Esophagus squamous epithelium (tissue), 5 donors: ENCODE measurements at places on chromosomes 11 and 22.

GRCh38 chr22:43008509-43008908, 6.4 kb downstream of the PACSIN2 start:
- no peak for DNase-seq

DNA sequence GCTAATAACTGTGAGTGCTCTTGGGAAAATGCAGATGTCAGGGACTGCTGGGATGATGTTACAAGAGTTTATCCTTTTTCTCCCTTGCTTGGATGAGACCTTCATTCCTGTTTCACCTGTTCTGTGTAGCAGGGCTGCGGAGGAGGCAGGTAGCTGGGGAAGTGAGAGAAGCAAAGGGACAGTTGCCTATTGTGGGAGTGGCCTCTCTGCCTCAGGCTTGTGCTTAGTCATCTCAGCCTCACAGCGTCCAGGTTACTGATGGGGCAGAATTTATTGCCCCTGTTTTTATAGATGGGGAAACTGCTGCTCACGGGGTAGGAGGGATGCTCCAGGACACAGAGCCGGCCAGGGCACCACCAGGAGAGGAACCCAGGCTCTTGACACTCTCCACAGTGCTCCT, 1.7 kb downstream of the STX3 start:
- DNase-seq: no peak

DNA sequence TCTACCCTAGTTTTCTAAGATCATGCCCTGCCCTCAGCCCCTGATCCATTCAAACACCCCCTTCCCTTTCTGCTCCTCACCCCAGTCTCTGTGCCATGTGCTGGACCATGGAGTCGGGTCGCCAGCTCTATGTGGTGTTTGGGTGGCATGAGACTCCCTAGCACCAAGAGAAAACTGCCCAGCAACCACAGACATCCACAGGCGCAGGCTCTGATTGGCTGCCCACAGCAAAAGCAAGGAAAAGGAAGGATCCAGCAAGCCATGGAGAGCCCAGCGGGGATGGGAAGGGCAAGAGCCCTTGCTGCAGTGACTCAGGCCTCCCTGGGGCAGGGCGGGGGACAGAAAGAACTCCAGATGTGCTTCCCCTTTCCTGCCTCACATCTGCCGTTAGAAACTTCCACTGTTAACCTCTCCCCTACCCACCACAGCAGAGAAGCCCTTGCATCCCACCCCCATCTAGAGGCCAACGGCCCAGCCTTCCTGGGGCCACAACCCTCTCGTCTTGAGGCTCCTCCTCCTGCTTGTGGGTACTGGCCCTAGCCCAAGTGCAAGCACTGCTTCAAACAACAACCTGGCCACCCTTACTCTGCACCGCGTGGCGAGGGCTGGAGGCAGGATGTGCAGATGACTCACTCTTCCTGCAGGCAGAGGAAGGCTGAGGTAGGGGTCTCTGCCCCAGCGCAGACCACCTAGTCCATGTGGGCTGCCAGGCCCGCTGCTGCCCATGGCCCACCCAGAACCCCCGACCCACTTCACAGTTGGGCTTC, 9.7 kb upstream of the AHNAK start:
- DNase-seq: peak; percentile 75

DNA sequence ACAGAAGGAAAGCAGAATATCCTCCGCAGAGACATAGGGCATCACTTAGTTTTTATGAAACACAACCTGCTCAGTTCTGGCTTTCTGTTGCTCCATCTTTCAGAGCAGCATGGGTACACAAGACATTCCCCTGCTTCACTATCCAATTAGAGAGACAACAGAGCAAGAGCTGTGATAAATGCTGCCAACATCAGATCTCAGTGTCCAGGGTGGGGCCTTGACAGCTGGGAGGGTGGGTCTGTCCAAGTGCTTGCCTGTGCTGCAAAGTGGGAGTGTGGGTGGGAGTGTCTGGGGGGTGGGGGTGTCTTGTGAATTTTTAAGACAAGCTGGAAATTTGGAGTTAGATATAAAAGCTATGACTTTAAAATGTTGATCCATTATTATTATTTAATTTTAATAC, 369.6 kb downstream of the TENM4 start:
- no peak for DNase-seq

- no peak for DNase-seq
Observed at GRCh38 chr11:124682443-124682842, 8.7 kb downstream of the SPA17 start.

- DNase-seq: no peak
Observed at GRCh38 chr11:109851780-109852390, 241.3 kb upstream of the ZC3H12C start.

DNA sequence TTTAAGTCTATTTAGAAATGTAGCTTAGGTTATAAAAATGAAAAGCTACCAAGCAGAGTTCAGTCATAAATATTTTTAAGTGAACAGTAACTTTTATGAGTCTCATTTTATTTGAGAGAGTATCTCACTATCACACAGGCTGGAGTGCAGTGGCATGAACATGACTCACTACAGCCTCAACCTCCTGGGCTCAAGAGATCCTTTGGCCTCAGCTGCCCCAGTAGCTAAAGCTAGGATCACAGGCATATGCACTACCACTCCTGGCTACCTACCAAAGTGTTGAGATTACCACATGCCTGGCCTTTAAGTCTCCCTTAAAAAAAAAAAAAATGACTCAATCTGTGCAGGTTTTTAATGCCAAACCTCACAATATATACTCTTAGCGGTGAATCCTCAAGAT, 34.7 kb upstream of the CLNS1A start:
- no peak for DNase-seq

DNA sequence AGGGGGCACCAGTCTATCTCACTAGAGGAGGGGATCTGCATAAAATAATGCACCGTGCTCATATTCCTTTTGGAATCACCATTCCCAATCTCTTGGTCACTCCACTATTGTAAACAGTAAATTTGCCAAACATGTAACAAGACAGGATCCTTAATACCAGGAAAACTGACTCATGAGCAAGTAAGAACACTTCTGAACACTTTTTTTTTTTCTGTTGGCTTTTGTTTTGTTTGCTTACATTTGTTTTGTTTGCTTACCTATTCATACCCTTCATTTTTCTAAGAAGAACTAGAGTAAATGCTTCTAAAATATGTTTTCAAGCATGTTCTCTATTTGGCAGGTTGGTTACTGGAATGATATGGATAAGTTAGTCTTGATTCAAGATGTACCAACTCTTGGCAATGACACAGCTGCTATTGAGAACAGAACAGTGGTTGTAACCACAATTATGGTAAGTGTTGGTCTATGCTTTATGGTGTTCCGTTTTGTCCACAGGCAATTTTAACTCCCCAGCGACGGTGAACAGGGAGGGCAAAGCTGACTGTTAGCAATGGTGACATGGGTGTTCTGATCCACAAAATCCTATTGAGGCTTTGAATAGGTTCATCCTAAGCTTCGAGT, 111.8 kb downstream of the MSANTD4 start:
- no peak for DNase-seq

DNA sequence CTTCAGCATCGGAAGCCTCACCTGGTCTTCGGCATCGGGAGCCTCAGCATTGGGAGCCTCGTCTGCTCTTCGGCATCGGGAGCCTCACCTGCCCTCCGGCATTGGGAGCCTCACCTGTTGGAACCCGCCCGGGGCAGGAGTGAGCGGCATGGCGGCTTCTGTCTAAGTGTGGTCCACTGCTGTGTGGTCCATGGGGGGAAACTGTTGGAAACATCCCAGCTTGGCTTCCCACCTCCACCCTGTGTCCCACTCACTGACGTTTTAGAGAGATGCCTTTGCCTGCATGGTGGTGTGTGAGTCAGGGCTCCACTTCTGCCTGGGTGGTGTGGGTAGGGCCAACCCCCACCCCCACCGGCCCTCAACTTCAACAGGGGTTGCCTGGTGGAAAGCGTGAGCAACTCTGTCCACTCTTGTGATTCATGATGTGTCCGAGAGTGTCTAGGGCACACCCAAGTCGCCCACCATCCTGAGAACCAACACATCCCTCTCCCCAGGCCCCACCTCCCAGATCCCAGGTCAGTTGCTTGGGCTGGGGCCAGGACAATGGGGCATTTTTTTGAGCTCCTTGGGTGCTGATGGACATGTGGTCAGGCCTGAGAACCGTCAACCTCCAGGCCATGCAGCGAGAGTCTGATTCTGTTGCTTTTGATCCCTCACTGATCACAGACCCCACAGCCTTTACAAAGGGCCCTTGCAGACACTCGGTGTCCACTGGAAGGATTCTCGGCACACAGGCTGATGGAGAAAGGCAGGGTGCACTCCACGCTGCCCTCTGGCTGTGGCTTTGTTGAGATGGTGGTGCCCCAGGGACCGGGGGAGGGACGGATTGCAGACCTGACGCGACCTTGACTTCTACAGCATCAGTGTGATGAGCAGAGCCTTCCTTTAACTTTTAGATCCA, 406.7 kb downstream of the TBC1D22A start:
- no peak for DNase-seq

DNA sequence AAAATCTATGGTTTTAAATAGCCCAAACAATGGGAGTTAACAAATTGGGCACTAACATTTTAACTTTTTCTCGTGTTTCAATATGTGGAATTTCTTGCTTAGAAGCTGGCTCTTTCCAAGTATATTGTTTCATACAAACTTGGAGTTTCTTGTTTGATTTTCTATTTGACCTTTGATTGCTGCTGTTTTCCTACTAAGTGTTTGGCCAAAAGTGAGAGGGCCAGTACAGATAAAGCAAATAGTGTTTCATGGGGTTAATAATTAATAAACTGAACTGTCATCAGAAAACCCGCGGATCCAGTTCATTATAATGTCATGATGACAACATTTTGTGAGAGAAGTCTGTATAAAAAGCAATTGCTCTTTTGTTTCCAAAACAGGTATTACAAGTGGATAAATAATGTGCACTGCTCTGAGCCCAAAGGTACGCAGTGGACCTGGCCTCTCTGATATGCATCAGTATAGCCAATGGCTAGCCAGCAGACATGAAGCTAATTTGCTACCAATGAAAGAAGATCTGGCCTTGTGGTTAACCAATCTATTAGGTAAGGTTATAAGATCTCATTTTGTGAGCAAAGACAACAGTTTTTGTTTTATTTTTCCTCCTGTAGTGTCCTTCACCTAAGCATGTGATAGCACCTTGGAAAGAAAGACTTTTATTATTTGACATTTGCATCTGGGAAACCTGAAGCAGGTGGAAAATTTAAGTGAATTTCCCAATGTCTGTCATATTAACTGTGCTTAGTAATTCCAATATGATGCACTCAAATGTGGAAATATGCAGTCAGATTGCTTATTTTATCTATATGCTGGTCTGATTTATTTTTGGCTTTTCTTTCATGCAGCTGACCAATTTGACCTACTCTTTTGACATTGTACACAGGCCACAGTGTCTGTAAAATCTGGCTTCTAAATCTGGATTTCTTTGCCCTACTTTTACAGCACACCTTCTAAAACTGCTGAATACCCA, 8.3 kb downstream of the GAS2 start:
- DNase-seq: no peak

DNA sequence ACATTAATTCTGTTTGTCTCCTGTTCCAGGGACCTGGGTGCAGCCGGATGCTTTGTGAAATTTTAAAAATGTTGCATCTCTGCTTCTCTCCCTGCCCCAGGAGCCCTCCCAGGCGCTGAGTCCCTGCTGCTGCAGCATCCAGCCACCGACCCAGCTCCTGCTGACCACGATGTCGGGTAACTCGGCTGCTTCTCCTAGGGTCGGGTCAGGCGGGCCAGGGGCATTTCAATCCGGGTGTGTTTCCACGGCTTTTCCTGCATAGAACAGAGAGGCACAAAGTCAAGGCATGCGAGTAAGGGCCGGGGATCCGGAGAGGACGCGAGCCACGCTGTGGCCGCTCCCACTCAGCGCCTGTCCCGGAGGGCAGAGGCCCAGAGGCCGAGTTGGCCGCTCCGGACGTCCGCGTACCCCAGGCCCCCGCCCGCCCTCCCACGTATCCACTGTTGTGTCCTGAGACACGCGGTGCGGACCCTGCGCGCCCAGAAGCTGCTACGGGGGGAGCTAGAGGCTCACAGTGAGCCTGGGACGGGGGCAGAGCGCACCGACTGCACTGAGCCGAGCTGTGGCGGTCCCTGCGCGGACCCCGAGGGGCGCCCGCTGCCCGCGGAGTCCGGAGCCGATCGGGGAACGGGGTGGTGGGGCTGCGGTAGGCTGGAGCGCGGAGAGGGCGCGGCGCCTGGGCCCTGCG, at the start of gene POU2AF3:
Gene POU2AF3, plus strand, starts transcription at position 134 of the 688 bp plus-strand sequence. Its CDS starts 36 bp downstream, at position 170.
- DNase-seq: no peak

DNA sequence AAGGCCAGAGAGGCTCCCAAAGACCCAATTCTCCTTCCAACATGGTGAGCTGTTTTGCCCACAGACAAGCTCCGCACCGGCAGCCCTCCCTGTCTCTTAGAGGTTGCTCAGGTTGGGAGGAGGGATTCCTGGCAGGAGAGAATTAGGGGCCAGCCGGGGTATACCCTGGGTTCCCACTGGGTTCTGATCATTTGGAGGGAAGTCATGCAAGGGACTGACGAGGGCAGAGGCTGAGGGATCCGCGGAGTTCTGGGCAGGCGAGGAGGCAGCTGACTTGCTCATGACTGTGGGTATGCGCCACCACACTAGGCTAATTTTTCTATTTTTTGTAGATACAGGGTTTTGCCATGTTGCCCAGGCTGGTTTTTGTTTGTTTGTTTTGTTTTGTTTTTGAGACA, 4.6 kb downstream of the ST3GAL4 start:
- no peak for DNase-seq

DNA sequence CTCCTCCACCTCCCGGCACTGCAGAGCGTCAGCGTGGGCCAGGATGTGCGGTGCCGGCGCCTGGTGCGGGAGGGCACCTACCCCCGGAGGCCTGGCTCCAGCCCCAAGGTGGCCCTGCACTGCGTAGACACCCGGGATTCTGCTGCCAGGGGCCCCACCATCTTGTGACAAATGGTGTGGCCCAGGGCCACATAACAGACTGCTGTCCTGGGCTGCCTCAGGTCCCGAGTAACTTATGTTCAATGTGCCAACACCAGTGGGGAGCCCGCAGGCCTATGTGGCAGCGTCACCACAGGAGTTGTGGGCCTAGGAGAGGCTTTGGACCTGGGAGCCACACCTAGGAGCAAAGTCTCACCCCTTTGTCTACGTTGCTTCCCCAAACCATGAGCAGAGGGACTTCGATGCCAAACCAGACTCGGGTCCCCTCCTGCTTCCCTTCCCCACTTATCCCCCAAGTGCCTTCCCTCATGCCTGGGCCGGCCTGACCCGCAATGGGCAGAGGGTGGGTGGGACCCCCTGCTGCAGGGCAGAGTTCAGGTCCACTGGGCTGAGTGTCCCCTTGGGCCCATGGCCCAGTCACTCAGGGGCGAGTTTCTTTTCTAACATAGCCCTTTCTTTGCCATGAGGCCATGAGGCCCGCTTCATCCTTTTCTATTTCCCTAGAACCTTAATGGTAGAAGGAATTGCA, 13.5 kb downstream of the TSKU start:
- DNase-seq: no peak

- no peak for DNase-seq
Observed at GRCh38 chr22:37153901-37154300, 4.2 kb upstream of the IL2RB start.

- no peak for DNase-seq
Observed at GRCh38 chr11:129447654-129448239, 72.1 kb downstream of the BARX2 start.

- DNase-seq: no peak
Observed at GRCh38 chr11:85595285-85595884, 31.8 kb downstream of the DLG2 start.

GRCh38 chr11:3046190-3046589, 11.0 kb downstream of the CARS1 start:
- DNase-seq: no peak
